ENCODE measurements at places on chromosomes 2 and 18.

GRCh38 chr2:137873536-137874244 is 90.6 kb upstream of the HNMT start:
- DNase-seq = no peak

- no peak for DNase-seq
Measured at GRCh38 chr18:74418023-74418422, 39.1 kb downstream of the DIPK1C start.

GRCh38 chr18:48195787-48196186 is 213.4 kb downstream of the ZBTB7C start:
- no peak for DNase-seq

DNA sequence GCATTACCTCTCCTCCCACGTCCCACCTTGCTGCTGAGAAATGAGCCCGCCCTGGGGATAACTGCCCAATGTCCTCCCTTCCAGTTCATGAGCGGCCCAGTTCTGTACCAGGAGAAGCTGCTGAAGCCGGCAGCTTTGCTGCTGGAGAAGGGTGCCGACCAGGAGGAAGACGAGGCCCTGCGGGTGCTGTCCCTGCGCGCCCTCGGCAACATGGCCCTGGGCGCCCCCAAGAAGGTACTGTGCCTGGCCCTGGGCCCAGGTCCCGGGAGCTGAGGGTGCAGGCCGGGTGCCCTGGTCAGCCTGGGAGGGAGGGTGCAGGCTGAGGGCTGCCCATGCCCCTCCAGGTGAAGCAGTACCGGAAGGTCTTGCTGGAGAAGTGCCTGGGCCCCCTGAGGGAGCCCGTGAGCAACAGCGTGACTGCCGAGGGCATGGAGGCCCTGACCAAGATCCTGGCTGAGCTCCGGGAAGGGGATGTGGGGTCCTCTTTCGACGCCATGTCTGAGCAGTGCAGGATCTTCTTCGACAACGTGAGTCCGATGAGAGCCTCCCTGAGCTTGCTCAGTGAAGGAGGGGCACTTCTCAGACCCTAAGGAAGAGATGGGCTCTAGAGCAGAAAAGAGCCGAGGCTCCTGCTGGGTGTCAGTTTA is 25.7 kb downstream of the HJURP start:
- DNase-seq = no peak

DNA sequence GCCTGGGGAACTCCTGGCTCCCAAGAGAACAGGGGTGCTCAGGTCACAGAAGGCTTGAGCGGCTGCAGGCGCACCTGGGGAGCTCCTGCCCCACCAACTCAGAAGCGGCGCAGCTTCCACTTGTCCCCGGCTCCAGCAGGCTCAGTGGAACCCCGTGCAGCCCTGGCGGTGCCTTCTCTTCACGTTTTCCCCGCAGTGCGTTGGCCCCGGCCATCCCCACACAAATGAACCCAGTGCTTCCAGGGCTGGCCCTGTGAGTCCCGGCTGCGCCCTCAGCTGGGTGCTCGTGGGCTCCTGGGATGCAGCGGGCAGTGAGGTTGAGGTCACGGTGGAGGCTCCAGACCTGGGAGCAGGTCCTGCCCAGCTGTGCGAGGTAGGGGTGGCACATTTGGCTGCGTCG is 17.9 kb upstream of the MBD2 start:
- DNase-seq = no peak

DNA sequence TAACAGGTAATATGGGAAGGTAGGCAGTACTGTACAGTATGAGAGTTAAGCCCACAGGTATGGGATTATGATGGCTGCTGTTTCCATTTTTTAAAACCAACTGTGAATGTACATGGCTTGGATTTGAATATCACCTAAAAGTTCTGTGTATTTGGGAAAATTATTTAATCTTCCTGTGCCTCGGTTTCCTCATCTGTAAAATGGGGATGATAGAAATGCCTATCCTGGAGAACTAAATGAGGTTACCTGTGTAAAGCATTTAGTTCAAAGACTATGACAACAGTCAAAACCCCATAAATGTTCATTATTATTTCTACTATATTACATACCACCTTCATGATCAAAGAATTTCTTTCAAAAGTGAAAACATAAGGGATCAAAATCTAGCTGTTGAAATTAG is 3.6 kb downstream of the KLHL41 start:
- DNase-seq = no peak

- DNase-seq = no peak
Measured at GRCh38 chr18:63096327-63096874, 223.2 kb downstream of the BCL2 start.

DNA sequence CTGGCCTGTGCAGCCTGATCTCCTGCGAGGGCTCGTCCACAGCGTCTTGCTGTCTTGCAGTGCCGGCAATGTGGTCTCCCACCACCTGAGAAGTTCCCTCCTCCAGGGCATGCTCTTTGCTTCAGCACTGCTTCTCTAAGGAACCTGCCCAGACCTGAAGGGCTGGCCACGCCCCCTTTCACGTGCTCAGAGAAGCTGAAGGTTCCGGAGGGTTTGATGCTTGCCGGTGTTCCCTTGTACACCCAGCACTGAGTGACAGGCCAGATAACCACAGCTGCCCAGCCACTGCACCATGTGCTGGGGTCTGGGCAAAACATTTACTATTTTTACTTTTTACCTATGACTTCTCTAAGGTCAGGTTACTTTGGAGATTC is 1.7 kb upstream of the POLR2D start:
- no peak for DNase-seq
